HS-5 (cell line): ENCODE measurements at places on chromosomes 7 and 10.
A peak's percentile ranks its signal among the peaks of the same experiment; 100 is the strongest.

GRCh38 chr7:50860598-50860997 lies 77.9 kb upstream of the GRB10 start:
- DNase-seq, result no peak

- DNase-seq, result no peak
These were observed 59.1 kb downstream of the NRF1 start for GRCh38 chr7:129670656-129671055.

DNA sequence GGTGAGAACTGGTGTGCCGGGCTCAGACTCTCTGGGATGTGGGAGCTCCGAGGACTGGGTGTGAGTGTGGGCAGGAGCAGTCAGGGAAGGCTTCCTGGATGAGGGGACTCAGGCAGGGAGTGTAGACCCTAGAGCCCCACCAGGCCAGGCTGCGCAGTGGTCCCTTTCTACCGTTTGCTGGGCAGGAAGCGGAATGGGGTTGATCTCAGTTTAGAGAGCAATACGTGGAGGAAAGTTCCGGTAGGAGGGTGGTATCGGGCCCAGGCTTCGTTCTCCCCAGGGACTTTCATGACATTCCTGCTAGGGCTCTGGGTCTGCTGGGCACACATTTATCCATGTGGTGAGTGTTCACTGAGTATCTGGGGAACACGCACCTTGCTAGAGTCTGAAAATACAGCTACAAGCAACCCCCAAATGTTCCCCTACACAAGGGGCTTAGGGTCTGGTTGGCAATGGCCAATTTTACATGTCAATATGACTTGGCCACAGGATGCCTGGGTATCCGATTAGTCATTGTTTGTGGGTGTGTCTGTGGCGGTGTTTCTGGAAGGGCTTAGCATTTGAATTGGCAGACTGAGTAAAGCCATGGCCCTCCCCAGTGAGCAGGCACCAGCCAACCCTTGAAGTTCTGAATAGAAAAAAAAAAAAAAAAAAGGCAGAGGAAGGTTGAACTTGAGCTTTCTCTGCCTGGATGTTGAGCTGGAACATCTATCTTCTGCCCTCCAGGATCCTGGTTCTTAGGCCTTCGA lies 20.8 kb downstream of the GHRHR start:
- DNase-seq, result peak; percentile 39

GRCh38 chr7:13932131-13932530 lies 57.3 kb downstream of the ETV1 start:
- no peak for DNase-seq
